Breast epithelium (tissue), 4 donors: ENCODE measurements at places on chromosomes 7 and 10.
A peak's percentile ranks its signal among the peaks of the same experiment; 100 is the strongest.

DNA sequence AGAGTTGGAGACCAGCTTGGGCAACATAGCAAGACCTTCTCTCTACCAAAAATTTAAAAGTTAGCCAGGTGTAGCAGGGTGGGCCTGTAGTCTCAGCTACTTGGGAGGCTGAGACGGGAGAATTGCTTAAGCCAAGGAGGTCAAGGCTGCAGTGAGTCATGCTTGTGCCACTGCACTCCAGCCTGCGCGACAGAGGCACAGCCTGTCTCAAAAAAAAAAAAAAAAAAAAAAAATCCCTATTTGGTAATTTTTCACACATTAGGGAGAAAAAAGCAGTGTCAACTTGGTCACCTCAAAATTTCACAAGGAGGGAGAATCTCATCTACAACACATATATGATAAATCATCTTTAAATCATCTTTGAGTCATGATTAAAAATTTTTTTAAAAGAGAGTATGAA, 6.4 kb upstream of the ZNF398 start:
- no peak for DNase-seq

- no peak for DNase-seq
Observed at GRCh38 chr10:49601857-49602256, 8.3 kb upstream of the SLC18A3 start.

DNA sequence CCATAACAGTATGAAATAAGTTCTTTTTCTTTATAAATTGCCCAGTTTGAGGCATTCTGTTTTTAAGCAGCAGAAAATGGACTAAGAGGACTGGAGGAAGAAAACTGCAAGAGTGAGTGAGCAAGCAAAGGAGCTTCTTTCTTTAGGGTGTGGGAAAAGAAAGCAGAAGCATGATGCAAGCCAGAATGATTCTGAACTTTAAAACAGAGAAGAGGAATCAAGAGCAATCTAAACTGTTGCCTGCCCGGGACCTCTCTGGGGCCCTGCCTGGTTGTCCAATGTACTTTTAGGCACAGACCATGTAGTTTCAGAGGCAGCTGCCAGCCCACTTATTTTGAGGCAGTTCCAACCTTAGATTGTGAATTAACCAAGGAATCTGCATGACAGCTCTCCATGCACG, 186.3 kb downstream of the PLPP4 start:
- no peak for DNase-seq

- DNase-seq = no peak
Observed at GRCh38 chr10:78278058-78278404, 244.4 kb downstream of the RPS24 start.

GRCh38 chr7:77665161-77665560, 31.1 kb upstream of the RSBN1L start:
- DNase-seq = no peak

DNA sequence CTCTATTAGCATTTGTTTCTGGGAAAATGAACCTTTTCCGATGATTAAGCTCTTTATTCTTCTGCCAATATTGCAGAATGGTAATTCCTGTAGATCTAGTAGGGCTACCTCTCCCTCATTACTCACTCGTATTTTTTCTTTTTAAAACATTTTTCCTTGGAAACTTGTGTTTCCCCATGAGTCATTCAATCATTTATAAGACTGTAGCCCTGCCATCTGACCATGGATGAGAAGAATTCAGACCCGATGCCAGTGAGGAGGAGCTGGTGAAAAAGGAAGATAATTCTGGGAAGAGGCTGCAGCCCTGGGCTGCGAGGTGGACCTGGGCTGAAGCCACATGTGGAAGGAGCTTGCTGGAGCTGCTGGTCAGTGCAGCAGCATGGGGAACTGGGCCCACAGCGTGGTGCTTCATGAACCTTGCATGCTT, 242.8 kb downstream of the KLF6 start:
- no peak for DNase-seq

- peak; percentile 48 for DNase-seq
Observed at GRCh38 chr7:159098811-159099655, 45.6 kb downstream of the VIPR2 start.

GRCh38 chr7:21108182-21108581, 319.7 kb upstream of the SP4 start:
- DNase-seq = no peak

GRCh38 chr7:126657599-126658358, 595.0 kb downstream of the GRM8 start:
- no peak for DNase-seq

DNA sequence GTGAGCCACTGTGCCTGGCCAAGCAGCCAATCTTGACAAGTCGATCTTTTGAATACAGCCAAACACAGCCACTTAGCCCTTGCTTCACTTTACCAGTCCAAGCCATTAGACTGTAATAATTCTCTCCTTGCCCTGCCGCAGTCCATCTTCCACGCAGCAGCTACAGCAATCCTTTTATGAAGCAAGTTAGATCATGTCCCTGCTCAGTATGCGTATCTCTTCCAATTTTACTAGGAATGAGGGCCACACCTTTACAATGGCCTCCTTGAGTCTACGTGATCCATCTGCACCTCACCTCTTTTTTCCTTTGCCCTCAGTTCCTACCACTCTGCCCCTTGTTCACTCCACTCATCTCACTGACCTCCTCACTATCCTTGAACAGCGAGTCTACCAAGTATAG, 22.2 kb downstream of the GSAP start:
- DNase-seq = no peak

GRCh38 chr7:133853706-133854276, 273.3 kb upstream of the LRGUK start:
- peak; percentile 72 for DNase-seq

- DNase-seq = no peak
Observed at GRCh38 chr7:88431882-88432281, 125.2 kb upstream of the STEAP4 start.

DNA sequence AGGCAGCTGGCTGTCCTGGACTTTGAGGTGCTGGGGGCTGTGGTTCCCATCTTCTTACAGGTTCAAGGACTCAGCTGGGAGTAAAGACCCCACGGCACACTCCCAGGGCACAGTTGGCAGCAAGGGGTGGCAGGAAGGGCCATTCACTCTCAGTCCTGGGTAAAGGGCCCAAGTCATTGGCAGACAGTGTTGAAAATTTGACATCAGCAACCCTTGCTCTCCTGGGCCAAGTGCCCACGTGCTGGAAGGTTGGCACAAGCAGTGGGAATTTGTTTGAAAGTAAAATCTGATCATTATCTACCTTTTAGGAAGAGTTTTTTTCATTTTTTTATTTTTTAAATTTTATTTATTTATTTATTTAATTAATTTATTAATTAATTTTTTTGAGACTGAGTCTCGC, 241.6 kb upstream of the MKI67 start:
- DNase-seq = no peak

- no peak for DNase-seq
Observed at GRCh38 chr10:61304746-61305145, 148.4 kb downstream of the TMEM26 start.

DNA sequence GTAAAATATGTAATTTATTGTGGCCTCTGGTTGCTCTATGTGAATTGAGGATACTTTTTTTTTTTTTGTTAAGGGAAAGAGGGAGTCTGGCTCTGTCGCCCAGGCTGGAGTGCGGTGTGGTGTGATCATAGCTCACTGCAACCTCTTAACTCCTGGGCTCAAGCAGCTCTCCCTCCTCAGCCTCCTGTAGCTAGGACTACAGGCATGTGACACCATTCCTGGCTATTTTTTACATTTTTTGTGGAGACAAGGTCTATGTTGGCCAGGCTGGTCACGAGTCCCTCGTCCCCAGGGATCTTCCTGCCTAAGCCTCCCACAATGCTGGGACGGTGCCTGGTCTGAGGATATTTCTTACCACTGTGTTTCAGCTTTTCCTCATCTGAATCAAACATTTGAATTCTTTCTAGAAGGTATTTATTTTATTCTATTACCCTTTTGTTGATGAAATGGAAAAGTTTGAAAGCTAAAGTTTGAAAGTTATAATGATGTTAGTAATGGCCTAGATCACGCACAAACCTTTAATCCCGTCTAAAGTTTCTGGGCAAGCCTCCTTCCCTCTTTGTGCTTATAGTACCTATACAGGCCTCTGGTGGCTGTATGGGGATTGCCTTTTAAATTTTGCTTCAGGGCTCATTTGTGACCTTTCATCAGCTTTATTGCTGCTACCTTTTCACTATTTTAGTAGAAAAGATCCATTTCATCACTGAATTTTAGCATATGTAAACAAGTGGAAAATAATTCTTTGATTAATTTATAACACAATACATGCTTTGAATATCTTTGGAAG, 2.0 kb downstream of the IFRD1 start:
- peak; percentile 66 for DNase-seq

DNA sequence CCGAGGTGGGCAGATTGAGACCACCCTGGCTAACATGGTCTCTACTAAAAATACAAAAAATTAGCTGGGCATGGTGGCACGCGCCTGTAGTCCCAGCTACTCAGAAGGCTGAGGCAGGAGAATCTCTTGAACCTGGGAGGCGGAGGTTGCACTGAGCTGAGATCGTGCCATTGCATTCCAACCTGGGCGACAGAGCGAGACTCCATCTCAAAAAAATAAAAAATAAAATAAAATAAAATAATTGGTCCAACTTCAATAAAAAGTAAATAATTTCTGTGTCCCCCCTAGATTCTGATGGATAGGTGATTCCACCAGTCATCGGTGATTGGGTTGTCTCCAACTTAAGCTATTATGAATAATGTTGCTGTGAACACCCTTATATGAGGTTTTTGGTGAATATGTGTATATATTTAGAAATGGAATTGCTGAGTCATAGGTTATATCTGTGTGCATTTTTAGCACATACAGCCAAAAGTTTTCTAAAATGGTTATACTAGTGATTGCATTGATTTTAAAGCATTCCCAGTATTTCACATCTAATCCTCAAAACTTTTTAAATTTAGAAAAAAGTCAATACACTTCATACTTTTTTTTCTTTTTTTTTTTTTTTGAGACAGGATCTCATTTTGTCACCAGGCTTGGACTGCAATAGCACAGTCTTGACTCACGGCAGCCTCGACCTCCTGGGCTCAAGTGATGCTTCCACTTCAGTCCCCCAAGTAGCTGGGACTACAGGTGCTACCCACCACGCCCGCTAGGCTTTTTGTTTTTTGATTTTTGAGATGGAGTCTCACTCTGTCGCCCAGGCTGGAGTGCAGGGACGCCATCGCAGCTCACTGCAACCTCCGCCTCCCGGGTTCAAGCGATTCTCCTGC, 13.7 kb upstream of the SRPK2 start:
- no peak for DNase-seq

DNA sequence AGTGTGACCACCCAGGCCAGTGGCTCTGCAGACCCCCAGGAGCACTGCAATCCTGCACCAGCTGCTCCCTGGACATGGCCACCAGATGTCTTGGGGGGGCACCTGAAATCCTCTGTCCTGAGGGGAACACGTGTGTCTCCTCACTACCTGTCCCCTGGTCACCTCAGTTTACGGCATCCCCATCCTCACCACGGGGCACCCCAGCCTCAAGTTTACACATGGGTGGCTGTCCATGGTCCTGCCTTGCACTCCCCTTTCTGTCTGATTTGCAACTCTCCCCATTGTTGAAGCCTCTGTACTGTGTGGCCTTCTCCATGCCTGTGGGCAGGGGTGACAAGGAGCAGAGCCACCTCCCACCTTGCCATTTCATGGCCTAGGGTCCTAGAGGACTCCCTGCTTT, 67.2 kb downstream of the RAMP3 start:
- no peak for DNase-seq

DNA sequence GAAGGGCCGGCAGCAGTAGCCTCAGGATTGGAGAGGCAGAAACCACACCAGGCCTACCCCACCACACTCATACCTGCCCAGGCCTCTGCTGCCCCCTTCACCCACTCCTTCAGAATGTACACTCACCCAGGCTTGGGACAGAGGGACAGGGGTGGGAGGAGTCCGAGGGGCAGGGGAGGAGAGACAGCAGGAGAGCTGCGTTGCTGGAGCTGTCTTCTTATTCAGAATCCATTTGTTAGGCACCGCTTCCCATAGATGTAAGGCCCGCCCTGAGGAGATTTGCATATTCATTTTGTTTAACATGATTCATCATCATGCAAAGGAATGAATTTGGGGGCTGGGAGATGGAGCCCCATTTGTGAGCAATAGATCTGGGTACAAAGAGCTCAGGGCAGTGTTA, 156.7 kb downstream of the CDH23 start:
- DNase-seq = no peak

DNA sequence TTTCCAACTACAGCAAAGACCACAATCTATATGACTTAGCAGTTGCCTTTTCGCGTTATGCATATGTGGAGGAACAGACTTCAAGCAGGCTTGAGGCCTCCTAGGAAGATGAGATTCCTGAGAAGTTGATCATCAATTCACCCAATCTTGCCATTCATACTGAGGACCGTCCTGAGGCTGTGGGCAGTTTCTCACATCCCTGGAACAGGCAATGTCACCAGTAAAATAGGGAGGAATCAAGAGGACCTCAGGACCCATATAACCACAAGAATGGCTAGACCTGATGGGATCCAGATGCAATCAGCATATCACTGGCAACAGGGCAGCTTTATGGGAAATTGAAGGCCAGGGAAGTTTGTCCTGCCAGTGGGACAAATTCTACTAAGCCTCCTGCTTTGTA, 17.3 kb downstream of the KDM7A start:
- DNase-seq = no peak

- no peak for DNase-seq
Observed at GRCh38 chr10:103748020-103748419, 107.4 kb downstream of the SH3PXD2A start.

- DNase-seq = no peak
Observed at GRCh38 chr10:88565072-88565471, 18.0 kb downstream of the RNLS start.

DNA sequence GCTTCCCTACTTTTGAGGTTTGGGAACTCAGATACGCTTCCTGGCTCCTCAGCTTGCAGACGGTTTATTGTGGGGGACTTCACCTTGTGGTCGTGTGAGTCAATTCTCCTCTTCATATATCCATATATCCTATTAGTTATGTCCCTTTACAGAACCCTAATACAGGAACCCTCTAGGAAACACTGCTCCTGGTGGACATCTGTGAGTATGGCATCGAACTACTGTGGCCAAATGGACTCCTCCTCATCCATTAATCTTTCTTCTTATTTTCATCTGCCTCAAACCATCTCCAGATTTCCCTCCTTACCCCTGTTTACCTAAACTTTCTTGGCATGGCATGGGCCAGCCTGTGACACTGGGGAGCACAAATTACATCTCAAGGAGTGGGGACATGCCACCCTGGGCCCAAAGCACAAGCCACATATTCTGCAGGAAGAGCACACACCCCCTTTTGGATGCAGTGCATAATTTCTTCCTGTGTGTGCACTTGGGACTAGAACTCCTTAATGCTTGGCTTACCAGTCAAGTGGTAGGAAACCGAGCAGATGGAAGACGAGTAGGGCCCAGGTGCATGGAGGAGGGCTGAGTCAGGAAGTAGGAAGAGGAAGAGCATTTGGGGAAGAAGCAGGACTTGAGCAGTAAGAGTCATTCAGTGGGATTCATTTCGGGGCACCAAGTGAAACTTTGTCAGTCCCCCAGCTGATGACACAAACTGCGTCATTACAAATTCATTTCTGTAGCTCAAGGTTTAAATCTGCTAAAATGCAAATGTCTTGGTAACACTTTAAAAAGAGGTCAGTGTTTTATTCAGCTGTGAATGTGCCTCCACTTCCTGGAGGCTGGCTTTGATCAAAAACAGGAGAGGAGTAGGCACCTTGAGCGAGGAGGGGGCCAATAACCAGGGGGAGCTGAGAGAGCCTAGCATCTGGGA, 80.8 kb upstream of the PLXNA4 start:
- DNase-seq = no peak

GRCh38 chr10:11515596-11516430, 95.6 kb downstream of the USP6NL start:
- peak; percentile 46 for DNase-seq
